ENCODE measurements at places on chromosomes 12 and 14.

GRCh38 chr12:109098651-109099050, 1.3 kb downstream of the UNG start:
- no peak for DNase-seq

- no peak for DNase-seq
Observed at GRCh38 chr14:23079716-23080115, 15.2 kb downstream of the ACIN1 start.

DNA sequence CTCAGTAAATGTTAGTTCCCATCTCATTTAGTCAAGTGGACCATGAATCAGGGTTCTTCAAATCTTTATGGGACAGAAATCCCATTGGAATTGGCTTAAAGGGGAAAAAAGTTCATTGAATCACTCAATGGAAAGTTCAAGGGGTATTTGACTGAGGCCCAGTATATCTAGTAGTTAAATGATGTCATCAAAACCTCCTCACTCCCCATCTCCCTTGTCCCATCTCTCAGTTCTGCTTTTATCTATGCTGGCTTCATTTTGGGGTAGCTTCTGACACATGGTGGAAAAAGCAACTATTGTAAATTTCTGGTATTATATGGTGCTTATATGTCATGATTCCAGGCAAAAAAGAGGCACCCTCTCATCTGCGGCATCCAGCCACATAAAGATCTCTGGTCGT, 51.9 kb downstream of the DAAM1 start:
- DNase-seq = no peak

DNA sequence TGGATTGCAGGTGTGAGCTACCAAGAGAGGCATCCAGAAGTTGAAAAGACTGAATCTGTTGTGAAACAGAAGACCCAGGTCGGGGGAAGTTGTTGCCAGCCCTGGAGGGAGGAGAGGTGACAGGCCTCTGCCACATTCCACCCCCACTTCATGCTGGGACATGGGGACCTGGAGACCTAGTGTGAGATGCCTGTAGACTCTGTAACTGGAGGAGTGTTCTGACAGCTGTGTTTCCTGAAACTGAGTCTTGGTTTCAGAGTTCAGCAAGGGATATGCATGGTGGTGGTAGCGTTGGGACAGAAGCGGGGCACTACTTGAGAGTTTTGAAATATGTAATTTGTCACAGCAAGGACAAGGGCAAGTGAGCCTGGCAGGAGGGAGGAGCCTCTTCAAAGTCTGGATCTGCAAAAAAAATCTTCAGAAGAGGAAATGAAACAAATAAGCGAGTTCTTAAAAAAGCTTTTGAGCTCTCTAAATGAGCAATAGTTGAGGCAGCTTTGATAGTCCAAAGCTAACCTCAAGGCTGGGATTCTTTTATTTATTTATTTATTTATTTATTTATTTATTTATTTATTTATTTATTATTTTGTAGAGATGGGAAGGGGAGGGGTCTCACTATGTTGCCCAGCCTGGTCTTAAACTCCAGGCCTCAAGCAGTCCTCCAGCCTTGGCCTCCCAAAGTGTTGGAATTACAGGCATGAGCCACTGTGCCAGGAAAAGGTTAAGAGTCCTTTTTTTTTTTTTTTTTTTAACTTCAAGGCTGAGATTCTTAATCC, 58.9 kb upstream of the EEA1 start:
- no peak for DNase-seq

DNA sequence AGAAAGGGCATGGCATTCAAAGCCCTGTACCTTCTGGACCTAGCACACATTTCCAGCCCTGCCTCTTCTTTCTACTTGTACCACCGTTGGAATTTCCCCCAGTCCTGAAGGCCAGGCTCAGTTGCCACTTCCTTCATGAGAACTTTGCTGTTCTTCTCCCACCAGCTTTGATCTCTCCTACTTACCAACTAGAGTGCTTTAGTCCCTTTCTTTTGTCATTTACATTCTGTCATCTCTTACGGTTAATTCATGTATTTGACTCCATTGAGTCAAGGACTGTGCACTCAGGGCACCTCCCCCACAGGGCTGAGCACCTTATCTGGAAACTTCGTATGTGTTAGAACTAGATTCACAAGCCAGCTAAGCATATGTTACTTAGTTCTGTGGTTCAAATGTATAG, 26.3 kb downstream of the BICDL1 start:
- no peak for DNase-seq

DNA sequence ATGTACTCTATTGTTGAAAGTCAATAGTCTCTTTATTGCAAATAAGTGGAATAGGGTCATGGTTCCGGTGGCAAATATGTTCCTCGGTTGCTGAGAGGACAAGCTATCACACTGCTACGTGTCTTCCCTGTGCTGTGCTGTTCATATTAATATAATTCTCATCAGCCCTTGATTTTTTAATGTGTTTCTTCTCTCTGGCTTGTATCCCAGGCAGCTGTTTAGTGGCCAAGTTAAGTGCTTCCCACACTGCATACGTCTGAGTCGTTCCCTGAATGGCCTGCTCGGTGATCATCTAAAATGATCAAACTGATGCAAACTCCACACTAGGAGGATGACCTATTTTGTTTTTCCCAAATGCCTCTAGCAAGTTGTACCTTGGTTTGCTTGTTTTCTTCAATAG, 186.4 kb downstream of the ANO6 start:
- DNase-seq = no peak

DNA sequence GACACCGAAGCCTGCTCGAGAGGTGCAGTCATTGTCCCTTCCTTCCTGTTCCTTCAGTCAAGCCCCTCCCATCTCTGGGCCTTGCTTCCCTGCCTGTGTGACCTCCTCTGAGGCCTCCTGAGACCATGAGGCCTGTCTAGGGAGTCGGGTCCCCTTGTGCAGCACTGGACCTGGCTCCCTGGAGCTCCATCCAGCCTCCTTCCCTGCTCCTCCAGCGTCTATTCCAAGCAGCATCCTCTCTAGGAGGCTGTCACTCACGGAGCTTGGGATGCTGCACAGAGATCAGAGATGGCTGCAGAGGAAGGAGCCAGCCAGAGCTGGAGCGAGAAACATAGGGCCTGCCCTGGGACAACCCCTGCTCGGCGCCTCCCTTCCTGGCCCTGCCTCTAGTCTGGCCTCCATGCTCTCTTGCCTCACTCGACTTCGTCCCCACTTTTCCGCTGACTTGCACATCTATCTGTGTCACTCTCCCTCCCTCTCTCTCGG, 142.7 kb downstream of the BCL11B start:
- no peak for DNase-seq

- no peak for DNase-seq
Observed at GRCh38 chr12:77648716-77649115, 182.0 kb upstream of the NAV3 start.

DNA sequence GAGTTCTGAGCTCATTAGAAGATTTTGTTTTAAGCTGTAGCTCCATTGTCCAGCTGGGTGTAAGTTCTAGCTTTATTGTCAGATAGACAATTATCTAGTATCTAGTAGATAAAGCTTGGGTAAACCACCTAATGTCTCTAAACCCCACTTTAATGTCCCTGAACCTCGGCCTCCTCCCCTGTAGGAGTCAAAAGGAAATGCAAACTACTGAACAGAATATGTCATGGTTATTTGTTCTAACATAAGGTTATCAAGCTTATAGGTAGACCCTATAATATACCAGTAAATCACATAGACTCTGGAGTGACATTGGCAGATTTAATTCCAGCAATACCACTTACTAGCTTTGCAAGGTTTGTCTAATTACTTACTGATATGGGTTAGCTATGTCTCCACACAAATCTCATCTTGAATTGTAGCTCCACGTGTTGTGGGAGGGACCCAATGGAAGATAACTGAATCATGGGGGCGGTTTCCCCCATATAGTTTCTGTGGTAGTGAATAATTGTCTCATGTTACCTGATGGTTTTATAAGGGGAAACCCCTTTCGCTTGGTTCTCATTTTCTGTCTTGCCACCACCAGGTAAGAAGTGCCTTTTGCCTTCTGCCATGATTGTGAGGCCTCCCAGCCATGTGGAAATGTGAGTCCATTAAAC, 29.4 kb downstream of the BCAT1 start:
- no peak for DNase-seq

DNA sequence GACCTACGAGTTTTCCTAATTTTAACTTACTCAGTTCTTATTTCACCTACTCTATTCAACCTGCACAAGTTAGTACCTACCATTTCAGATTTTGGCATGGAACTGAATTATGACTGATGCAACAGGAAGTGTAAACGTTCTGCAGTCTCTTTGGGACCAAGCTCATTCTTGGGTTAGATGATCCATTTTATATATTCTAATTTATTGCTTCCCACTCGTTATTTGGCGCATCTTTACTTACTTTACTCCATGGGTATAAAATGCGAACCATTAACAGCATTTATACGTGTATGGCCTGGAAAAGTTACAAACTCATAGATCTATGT, 1.0 kb upstream of the EML1 start:
- DNase-seq = no peak

GRCh38 chr12:19801941-19802340, 362.6 kb downstream of the AEBP2 start:
- DNase-seq = no peak

- peak; percentile 90 for DNase-seq
Observed at GRCh38 chr12:57078519-57079404, at the start of gene NEMP1. NEMP1 (minus strand) TSS chr12:57078791; CDS start chr12:57078745, 46 bp downstream.

DNA sequence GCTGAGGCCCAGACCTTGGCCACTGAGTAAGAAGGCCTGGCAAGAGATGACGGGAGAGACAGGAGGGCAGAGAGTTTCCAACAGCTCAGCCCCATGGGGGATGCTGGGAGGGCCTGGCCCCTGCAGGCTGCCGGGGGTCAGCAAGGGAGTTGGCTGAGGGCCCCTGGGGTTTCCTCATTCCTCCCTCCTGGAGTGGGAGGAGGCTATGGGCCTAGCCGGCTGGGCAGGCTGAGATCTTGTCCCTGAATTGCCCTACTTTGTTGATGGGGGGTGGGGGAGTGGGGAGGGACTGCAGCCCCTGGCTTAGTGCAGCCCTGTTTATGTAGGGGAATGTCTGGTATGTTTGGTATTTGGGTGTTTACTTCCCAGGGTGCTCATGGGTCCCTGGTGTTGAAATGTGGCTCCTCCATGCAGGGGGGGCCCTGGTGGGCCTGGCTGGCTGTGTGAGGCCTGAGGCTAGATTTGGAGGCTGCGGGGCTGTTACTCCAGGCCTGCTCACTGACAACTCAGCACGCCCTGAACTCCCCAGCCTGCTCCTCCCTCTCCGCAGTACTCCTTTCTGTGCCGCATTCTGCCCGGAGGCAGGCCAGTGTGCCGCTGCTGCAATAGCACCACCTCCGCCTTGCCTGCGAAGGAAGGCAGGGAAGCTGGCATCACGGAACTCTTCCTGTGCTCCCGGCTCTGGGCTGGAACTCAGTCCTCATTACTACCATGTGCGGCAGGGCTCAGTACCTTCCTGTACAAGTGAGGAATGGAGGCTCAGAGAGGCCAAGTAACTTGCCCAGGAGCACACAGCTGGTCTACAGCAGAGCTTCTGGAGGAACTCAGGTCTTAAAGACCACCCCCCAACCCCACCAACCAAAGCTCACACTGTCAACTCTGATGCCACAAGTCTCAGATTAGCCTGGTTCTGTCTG, 25.3 kb downstream of the JDP2 start:
- no peak for DNase-seq

- DNase-seq = no peak
Observed at GRCh38 chr12:123483602-123484248, 25.8 kb downstream of the SNRNP35 start.

GRCh38 chr12:19740472-19741131, 301.3 kb downstream of the AEBP2 start:
- no peak for DNase-seq

All from liver (tissue), 10 donors.